Fibroblast of skin of right quadriceps (primary cell): ENCODE measurements at places on chromosomes 5 and 9.

DNA sequence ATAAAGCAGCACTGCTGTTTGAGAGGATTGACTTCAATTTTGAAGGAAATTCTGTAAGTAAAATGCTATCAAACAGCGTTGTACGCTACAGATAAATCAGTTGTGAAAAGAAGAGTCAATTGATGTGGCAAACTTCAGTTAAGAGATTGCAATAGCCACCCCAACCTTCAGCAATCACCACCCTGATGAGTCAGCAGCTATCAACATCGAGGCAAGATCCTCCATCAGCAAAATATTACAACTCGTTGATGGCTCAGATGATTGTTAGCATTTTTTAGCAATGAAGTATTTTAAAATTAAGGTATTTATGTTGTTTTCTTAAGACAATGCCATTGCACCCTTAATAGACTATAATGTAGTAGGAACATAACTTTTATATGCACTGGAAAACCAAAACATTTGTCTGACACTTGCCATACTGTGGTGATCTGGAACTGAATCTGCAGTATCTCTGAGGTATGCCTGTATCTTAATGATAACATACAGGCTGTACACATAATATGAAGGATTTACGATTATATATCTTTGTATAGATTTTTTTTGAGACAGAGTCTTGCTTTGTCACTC, 47.5 kb downstream of the VPS13A start:
- DNase-seq = peak; percentile 76

- peak; percentile 98 for DNase-seq
These were observed 19.6 kb upstream of the ARL15 start for GRCh38 chr5:54329731-54330709.

DNA sequence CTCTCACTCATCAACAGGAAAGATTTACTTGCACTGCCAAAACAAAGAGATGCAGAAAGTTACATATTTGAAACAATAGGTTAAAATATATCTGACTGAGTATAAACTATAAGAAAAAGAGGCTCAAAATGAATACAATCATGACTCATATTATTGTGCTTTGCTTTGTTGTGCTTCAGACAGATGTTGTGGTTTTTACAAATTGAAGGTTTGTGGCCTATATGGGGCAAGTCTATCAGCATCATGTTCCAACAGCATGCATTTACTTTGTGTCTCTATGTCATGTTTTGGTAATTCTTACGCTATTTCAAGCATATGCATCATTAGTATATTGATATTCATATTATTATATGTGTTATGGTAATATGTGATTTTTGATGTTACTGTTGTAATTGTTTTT, 330.0 kb downstream of the PRR16 start:
- DNase-seq = no peak

DNA sequence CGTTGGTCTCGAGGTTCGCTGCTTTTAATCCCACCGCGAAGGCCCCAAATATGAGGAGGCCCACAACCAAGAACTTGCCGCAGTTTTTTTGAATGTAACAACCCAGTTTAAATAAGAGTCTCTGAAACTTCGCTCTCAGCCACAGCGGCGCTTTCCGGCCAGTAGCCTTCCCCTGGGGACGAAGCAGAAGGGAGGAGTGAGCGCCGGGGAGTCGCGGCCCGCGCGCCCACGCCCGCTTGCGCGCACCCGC, 10.4 kb downstream of the PTCH1 start:
- DNase-seq = no peak

- DNase-seq = no peak
These were observed 36.6 kb upstream of the CDH12 start for GRCh38 chr5:22889720-22890119.

GRCh38 chr5:138955671-138956295, 80.6 kb upstream of the LRRTM2 start:
- DNase-seq = no peak

GRCh38 chr5:56565644-56566043, 249.7 kb upstream of the MAP3K1 start:
- peak; percentile 27 for DNase-seq

GRCh38 chr9:105511446-105511845, 46.5 kb upstream of the FKTN start:
- DNase-seq = no peak

GRCh38 chr5:67723873-67724272, 491.7 kb upstream of the PIK3R1 start:
- DNase-seq = no peak

DNA sequence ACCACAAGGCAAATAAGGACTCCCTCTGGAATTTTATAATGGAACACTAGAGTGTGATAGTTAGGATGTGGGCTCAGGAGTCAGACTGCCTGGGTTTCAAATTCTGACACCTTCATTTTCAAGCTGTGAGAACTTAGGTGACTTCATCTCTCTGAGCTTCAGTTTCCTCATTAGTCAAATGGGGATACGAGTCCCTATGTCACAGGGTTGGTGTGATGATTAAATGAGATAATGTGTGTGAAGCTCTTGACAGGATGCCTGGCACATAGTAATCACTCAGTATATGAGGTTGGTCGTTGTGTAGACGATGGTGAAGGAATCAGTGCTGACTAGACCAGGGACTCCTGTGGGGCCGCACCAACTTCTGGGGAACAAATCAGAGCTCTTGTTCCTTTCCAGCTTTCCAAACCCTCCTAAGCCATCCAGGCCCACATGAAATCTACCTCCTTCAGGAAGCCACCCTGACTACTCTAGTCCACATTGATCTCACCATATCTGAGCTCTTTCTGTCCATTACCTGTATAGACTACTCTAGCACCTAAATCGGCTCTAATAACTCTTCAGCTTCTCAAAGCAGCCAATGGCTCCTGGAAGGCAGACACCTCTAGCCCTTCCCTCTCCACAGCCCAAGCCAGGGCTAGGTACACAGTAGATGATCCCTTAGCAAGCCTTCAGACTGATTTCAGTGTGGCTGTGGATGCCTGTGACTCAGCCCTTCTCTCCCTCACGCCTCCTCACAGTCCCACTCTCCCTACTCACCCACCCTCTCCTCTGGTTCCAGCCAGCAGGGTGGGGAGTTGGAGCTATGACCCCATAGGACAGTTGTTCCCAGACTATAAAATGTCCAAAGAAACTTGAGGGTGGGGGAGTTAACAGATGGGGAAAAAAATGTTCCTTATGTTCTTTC, 2.5 kb upstream of the TCF7 start:
- DNase-seq = peak; percentile 26

- DNase-seq = no peak
These were observed 81.2 kb downstream of the PHAX start for GRCh38 chr5:126681970-126682369.

- no peak for DNase-seq
These were observed 25.0 kb upstream of the CCL28 start for GRCh38 chr5:43437062-43437660.

DNA sequence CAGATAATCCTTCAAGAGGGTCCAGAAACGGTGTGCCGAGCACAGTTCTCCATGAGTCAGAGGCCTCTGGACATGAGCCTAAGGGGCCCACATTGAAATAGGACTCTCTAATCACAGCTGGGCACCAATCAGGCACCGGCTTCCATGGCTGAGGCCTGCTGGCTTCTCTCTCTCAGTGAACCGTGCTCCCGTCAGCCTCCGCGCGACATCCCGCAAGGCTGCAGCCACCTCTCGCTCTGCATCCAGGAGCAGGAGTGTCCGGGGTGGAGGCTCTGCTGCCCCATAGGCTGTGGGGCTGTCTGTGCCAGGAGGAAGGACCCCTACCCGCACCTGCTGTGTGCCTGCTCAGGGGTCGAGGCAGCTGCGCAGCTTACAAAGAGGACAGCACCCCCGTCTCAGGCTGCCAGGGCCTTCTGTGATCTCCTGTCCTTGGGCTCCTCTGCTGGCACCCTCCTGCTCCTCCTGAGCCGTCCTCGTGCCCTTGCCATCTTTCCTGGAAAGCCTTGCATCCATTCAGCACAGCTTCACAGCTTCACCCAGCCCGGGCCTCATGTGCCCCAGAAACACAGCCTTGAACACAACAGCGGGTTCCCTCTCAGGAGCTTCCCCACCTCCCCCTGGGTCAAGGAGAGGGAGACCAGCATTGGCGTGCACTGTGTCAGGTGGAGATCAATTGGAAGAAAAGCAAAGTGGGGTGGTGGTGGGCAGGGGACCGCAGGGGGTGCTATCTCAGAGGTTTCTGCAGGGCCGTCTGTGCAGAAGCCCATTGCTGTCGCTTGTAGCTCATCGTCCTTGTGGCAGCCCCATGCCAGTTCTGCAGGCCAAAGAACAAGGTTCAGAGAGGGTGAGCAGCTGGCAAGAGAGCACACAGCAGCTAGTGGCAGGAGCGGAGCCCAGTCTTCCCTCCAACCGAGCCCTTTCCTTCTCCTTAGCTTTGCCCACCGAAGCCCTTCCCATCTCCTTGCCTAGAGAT, 22.8 kb upstream of the FCN1 start:
- no peak for DNase-seq

DNA sequence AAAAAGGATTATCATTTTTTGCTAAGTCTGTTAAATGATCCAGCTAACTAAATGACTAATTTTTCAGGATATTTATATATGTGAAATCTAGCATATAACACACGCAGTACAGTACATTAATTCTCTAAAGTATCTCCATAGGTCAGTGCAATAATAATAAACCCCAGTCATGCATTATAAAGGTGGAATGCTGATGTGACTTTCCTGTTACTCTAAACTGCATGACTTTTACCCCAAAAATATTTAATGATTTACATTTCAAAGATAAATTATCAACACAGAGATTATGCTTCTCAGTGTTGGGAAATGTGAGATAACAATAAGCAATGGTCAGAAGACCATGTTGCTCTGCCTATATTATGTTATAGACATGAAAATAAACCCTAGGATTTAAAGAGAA, 34.1 kb upstream of the PAM start:
- no peak for DNase-seq

- peak; percentile 24 for DNase-seq
These were observed 212.0 kb upstream of the KIF2A start for GRCh38 chr5:62093976-62094375.

DNA sequence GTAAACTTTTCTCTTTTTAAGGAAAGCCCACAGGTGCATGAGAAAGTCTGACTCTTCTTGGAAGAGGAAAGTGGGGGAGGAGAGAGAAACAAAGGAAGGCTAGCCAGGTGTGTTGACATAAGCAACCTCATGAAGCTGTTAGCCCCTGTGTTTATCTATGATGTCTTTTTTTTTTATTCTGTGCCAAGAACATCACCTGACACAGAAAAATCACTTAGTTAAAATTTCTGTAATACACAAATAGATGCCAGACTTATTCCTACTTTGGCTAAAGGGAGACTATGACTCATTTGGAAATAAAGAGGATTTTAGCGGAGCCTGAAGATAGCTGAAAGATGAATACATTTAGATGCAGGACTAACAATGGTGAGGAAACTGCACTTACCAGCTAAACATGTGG, 58.3 kb downstream of the BAAT start:
- DNase-seq = no peak

DNA sequence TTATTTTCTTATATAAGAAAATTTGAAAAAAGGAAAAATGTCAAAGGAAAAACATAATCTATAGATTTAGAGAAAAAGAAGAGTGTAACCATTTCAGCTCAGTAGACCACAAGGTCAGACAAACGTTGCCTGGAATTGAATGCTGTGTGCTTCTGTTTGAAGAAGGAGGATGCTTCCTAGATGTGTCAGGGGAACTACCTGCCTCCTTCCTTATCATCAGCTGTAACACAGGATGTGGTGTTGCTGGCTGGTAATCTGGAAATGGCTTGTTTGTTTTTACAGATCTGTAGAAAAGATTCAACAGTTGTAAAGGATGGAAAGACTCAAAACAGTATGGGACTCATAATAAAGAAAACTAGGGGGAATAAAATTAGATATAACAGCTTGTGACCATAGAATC, 160.7 kb upstream of the MEF2C start:
- peak; percentile 33 for DNase-seq

DNA sequence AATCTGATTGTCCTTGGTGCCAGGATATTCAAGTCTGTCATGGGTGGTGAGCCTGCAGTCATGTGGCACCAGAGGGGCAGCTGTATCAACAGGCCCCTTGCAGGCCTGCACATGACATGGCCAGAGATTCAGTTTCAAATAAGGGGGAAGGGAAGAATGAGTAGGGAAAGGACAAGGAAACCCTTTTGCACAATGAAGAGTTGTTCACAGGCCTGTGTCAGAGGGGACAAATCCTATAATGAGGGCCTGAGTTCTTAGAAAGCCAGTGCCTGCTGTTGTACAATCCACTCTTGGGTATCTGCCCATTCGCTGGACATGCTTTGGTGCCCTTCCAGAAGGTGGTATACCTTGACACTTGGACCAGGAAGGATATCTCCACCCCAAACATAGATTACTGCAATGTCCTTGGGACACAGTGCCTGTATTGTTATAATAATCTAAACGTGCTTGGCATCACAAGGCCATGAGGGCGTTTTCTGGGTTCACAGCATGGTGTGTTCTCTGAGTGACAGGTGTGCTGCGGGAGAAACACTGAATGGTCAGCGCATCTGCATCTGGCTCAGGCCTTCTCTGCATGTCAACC, 1.9 kb upstream of the TMEM171 start:
- no peak for DNase-seq

- DNase-seq = no peak
These were observed 42.4 kb downstream of the ZNF608 start for GRCh38 chr5:124703995-124704394.

- DNase-seq = no peak
These were observed 580.7 kb downstream of the KIF4B start for GRCh38 chr5:155594270-155594669.

DNA sequence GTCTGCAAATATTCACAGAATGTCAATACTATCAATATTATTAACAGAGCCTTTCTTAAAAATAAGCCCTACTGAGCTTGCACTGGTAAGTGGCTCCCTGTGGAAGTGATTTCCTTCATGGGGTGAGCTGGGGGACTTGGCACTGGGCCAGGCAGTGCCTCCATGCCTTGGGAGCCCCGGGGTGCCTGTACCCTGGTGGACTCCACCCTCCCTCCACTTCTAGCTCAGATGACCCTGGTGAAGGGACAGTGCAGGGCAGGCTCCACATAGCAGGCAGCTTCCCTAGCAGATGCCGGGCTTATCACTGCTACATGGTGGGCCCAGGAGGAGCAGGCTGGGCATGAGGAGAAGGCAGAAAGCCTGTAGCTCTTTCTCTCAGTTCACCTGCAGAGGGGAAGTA, 119.2 kb downstream of the DCP2 start:
- DNase-seq = no peak

DNA sequence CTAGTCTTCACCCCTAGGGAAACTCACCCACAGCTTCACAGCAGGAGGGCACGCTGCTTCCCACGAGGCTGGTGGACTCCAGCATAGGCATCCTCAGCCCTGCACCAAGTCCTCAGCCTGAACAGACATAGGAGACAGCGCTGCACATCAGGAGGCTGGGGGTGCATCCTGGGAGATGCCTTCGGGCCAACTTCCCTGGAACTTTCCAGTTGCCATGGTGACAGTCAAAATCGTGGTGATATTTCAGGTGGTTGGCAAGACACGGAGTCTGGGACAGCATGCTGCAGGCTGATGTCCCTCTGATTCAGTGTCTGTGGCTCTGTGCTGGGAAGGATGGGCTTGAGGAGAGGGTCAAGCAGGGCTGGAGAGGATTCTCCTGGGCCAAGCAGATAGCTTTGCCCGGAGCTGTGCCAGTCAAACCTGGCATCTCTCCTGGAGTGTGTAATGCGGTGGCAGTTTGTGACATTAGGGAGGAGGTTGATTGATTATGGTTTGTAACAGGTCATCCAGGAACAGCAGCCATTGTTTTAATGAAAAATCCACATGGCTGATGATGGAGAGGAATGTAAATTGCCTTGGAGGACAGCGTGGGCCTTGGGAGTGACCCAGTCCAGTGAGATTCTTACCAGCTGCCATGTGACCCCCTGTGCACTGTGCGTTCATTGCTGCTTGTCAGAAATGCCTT, 35.6 kb upstream of the SEMA4D start:
- no peak for DNase-seq

- peak; percentile 32 for DNase-seq
These were observed 12.2 kb downstream of the ZNF618 start for GRCh38 chr9:113888336-113888735.
